ENCODE measurements at places on chromosomes 13 and 19.

- no peak for DNase-seq
Measured at GRCh38 chr19:55208880-55209692, at the start of gene PTPRH. Gene PTPRH (minus strand): TSS chr19:55209501. CDS start chr19:55209433, 68 bp downstream.

GRCh38 chr13:112451512-112452379 is 75.6 kb downstream of the SPACA7 start:
- DNase-seq, result no peak

- no peak for DNase-seq
Measured at GRCh38 chr13:30026909-30027308, 176.5 kb upstream of the UBL3 start.

DNA sequence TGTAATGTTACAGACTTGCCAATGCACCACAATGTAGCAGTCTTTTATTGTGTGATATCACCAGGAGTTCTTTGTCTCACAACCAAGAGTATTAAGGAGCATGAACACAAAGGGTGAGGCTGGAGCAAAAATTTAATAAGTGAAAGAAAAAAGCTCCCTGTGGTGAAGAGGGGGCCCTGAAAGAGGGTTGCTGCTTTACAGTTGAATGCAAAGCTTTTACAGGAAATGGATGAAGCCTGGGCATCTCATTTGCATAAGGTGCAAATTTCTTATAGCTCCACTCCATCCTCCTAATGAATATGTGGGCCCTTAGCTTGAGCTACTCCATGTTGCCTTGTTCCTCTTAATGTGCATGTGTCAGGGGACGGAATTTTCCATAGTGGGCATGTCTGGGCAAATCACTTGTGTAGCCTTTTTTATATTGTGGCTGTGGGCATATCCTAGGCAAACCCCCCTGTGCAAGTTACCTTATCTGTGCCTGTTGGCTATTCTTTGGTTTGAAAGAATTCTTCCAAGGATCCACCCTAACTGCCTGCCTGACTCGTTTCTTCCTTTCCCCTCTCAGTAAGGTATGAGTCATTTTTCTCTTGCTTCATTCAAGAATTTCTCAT is 45.3 kb upstream of the TRPC4 start:
- no peak for DNase-seq

GRCh38 chr13:66922444-66922843 is 307.7 kb downstream of the PCDH9 start:
- DNase-seq, result no peak

GRCh38 chr19:10817291-10818038 is 18.5 kb downstream of the TMED1 start:
- no peak for DNase-seq

DNA sequence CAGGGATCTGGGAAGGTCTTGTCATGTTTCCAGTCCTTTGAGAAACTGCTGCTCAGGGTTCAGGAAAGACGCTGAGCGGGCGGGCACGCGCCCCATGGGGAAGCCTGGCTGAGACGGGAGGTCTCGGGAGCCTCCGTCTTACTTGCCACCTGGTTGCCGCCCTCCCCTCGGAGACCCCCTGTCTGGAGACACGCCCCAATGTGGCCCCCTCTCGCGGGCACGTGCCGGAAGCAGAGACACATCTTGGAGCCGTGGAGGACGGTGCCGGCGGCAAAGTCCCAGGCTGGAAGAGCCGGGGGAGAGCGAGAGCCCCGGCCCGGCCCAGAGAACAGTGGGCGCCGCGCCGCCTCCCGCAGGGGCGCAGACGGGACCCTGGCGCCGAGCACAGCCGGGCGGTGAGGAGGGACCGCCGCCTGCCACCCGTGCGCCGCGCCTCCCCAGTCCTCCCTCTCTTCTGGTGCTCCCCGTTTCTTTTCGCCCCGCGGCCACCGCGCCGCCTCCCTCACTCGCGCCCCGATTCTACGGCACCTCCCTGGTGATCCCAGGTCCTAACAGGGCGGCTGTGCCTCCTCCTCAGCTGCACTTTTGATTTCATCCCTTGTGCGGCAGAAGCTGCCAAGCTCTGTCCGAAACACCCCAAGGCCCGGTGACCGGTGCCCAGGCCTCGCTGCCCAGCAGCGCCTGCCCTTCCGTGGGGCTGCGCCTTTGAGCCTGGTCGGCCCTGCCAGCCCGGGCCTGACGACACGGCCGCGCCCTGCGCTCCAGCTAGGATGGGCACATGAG is 15.5 kb downstream of the GJB2 start:
- no peak for DNase-seq

DNA sequence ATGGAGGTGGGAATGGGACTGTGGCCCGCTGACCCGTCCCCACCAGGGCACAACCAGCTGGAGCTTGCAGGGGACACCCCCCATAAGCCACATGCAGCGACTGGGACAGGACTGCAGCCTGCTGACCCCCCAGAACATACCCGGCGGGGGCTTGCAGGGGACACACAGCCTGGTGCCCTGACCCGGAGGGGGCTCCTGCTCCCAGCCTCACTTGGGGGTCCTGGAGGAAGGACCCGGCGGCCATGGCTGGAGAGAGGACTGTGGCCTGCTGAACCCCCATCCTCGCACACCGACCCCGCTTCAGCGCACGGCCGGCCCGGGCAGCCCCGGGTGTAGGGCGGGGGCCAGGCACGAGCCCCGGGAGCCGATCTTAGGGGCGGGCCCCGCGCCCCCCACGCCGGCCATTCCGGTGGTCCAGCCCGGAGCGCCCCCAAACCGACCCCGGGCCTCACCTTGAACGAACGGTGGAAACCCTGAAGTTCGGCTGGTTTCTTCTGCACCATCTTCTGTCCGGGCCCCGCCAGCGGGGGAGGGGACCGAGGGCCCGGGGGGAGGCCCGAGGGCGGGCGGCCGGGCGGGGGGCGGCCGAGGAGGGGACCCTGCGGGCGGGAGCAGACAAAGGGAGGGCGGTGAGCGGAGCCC is 574 bp downstream of the MKNK2 start:
- no peak for DNase-seq

- DNase-seq, result peak; percentile 43
Measured at GRCh38 chr19:35986664-35987570, 8.1 kb upstream of the SDHAF1 start.

- DNase-seq, result no peak
Measured at GRCh38 chr19:38070573-38070972, 153.4 kb downstream of the DPF1 start.

DNA sequence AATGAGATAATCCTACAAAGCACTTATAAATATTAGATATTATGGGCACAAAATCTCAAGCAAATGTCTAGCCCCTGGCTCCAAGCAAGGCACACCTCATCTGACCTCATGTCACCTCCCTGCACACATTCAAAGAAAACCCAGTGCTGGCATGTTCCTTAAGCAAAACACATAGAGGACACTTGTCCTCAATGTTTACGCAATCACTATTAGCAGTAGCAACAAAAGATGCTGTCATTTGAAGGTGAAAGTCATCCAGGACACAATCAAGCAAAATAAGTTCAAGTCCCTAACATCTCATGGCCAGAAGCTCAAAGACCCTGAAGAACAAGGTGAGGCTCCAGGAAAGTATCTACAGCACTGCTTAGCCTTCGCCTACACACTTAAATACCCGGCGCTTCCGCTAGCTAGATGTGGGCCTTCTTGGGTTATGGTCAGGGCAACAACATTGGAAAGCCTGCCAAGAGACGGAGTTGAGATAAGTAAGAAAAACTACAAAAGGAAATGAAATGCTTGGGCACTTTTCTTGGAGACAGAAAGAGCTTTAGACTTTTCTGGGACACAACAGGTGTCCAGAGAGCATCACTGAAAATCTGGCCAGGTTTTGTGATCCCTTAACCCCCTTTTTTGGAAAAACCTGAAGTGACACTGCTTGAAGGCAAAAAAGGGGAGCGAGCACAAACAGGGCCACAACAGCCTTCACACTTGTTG is 85.7 kb downstream of the FOXO1 start:
- DNase-seq, result no peak

DNA sequence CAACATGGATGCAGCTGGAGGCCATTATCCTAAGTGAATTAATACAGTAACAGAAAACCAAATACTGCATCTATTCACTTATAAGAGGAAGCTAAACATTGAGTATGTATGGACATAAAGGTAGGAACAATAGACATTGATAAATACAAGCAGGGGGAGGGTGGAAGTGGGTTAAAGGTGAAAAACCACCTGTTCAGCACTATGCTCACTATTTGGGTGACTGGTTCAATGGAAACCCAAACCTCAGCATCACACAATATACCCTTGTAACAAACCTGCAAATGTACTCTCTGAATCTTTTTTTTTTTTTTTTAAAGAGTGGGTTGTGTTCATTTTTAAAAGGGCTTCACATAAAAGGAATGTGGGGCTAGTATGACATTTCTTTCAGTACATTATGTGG is 26.9 kb upstream of the CPB2 start:
- no peak for DNase-seq

DNA sequence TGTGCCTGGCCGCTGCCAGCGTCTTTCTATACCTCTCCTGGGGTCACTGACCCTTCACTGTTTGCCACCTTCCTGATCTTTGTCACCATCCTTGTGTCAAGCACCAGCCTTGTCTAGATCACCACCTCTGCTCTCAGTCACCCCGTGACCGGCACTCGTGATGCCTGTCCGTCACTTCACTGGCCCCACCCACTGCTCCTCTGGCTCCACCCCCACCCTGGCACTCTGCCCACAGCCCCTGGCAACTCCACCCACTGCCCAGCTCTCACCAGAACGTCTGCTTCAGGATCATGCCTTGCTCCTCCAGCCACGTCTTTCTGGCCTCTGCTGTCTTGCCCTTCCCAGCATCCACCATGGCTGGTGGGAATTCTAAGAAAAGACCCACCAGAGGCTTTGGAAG is 24.8 kb upstream of the PLA2G4C start:
- DNase-seq, result no peak

DNA sequence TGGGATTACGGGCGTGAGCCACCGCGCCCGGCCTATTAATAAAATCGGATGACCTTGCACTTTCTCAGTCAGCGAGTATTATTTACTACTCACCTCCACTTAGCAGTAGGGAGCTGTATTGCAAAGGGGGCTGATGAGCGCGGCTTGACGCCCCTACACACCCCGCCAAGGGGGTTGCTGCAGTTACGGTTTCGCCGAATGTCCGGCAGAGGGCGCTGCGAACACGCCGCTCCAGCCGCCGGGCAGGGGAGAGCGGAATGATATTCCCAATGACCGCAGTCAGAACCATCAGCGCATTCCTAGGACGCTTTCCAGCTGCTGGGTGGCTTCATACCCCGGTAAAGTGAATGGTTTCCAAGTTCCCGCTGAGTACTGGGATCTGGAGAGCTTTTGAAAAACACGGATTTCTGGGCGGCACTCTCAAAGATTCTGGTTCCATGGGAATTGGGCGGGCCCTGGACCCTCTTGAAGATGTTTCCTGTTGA is 30.0 kb upstream of the TPT1 start:
- DNase-seq, result peak; percentile 22

DNA sequence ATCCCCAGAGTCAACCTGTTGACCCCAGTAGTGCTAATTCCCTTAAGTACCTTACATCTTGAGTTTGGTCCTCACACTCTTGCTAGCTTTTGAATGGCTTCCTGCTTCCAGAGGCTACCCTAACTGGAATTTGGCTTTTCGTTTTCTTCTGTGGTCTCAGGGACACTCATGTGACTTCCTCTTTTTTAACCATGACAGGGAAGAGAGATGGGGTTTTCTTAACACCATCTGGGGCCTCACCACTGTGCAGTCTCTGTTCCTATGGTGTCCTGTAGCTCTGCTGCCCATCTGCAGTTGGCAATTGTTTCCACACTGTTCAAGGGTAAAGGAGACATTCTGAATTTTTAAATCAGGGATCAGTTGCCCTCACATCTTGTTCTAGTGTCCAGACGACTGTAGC is 66.7 kb downstream of the SLC10A2 start:
- DNase-seq, result no peak

Measured in NCI-H1105 (cell line).